ENCODE measurements at places on chromosomes 2 and 18.

- DNase-seq = no peak
These were observed 32.7 kb downstream of the YPEL5 start for GRCh38 chr2:30179536-30179935.

GRCh38 chr2:12642332-12642731 is 74.4 kb upstream of the TRIB2 start:
- no peak for DNase-seq

DNA sequence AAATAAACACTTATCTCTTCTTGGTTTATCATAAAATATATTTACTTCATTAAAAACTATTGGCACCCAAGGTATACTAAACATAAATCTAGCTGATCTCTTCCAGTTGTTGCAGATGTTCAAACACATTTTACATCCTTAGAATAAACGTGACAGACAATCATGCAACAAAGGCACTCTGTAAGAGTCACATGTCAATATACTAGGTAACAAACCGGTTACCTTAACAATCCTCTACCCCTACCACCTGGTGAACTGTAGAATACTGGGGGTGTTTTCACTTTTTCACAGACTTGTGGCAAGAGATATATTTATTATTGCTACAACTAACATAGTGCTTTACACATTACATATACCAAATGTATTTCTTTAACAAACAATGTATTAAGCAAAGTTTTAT is 15.8 kb downstream of the STK17B start:
- DNase-seq = no peak

DNA sequence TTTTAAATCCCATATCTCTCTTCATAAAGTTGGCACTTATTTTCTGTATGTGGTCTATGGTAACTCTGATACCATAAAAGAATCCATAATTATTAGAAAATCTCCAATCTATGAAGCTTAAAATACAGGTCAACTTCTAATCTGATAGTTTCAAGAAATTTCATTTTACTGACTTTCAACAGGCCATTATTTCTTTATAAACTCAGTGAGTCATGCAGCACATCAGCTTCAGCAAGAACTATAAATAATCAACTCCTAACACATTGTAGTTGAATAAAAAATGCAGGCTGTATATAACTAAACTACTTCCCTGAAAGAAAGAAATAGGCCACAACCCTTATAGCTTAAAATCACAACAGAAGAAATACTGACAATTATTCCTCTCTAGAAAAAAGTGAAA is 204.3 kb upstream of the CCDC150 start:
- DNase-seq = no peak

DNA sequence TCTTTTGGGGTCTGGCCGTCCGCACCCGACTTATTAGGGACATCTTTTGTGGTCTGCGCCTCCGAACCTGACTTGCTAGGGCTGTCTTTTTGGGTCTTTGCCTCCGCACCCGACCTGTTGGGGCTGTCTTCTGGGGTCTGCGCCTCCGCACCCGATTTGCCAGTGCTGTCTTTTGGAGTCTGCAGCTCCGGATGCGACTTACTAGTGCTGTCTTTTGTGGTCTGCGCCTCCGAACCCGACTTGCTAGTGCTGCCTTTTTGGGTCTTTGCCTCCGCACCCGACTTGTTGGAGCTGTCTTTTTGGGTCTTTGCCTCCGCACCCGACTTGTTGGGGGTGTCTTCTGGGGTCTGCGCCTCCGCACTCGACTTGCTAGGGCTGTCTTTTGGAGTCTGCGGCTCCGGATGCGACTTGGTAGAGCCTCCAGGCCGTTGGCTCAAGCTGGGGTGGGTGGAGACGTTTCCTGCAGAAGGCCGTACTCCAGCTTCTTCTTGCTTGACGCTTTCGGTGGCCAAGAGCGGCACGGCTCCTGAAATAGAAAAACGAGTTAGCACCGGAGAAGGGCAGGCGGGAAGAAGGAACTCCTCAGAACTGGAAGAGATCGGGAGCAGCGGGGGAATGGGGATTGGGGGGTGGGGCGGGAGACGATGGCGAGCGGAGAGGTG is 498 bp downstream of the TGOLN2 start:
- peak; percentile 54 for DNase-seq

DNA sequence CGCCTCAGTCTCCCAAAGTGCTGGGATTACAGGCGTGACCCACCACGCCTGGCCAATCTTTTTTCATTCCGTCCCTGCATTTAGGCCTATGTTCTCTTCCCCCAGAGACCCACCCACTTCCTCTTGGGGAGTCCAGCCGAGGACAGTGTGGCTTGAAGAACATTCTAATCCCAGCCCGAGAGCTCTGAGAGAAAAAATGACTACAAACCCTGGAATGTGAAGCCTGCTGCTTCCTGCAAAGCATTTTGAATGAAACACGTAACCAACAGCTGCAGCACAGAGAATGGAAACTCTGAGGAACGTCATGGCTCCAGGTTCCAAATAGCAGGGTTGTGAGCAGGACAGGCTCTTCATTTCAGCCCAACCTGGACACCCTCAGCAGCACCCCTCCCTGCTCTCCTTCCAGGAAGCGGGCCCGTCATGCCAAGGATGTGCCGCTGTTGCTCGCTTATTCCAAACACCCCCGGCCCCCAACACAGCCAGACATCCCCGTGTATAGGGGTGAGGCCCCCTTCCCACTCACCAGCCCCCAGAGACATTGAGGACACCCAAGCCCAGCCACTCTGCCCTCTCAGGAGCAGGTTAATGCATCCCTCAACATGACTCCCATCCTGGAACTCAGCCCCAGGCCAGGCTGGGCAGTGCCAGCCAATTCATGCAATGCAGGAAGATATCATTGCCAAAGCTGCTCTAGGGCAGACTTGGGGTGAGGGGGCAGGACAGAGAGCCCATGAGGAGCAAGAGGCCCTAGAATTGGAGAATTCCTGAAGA is 139.8 kb downstream of the ZFP36L2 start:
- no peak for DNase-seq

DNA sequence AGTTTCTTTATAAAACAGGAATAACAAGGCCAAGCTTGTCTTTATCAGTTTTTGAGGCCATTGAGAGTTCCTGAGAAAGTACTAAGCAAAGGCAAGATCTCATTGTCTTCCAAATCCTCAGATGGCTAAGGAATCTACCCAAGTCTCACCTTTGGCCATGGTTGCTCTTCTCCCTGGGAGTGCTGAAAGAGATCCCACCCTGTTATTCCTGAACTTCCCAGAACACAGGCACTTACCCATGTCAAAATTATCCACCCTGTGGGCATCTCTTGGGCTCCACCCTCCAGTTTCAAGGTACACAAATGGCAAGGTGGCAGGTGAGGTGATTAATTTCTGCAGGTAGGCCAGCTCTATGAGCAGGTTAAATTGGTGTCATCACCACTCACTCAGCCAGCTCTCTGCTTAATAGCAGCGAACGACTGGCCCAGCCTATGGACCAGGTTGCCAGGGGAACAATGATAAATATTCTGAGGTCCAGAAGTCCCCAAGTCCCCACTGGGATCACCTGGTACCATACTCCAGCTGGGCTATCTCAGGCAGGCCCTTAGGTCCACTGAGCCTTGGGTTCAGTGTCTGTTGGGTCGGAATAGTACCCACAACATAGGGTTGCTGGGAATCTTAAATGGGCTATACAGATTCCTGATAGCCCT is 2.3 kb upstream of the SPRED2 start:
- DNase-seq = no peak

DNA sequence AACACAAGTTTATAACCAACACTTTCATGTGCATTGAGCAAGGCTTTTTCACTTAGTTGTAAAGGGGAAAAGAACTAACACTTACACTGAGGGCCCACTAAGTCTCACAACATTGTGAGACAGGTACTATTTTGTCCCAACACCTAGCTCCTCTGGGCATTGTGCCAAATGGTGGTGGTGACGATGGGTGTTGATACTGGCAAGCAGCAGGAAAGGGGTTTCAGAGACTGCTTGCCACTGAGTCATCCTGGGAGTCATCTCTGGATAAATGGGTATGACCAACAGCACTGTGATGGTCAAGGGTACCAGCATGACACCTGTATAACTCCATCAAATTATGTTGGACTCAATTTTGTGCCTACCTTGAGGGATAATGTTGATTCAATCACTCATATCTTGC is 138.8 kb upstream of the ITGA6 start:
- no peak for DNase-seq

DNA sequence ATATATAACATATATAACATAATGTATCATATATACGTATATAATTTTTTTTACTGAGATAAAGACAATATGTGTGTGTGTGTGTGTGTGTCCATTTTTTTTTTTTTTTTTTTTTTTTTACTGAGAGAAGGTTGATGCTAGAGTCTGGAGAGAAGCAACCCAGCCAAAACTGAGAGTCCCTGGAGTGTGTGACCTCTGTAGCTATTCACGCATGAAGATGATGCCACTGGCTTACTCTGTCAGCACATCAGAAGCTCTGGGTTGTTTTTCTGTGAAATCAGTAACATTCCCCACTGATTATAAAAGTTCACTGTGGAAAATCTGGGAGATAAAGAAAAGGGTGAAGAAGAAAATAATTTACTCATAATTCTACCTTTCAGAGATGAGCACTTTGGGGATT is 27.2 kb downstream of the CCDC195 start:
- no peak for DNase-seq

GRCh38 chr2:240298803-240299709 is 136.4 kb upstream of the GPC1 start:
- DNase-seq = no peak

GRCh38 chr18:77337604-77338003 is 88.0 kb downstream of the GALR1 start:
- no peak for DNase-seq

- DNase-seq = no peak
These were observed 99.8 kb downstream of the TACR1 start for GRCh38 chr2:75099521-75099922.

DNA sequence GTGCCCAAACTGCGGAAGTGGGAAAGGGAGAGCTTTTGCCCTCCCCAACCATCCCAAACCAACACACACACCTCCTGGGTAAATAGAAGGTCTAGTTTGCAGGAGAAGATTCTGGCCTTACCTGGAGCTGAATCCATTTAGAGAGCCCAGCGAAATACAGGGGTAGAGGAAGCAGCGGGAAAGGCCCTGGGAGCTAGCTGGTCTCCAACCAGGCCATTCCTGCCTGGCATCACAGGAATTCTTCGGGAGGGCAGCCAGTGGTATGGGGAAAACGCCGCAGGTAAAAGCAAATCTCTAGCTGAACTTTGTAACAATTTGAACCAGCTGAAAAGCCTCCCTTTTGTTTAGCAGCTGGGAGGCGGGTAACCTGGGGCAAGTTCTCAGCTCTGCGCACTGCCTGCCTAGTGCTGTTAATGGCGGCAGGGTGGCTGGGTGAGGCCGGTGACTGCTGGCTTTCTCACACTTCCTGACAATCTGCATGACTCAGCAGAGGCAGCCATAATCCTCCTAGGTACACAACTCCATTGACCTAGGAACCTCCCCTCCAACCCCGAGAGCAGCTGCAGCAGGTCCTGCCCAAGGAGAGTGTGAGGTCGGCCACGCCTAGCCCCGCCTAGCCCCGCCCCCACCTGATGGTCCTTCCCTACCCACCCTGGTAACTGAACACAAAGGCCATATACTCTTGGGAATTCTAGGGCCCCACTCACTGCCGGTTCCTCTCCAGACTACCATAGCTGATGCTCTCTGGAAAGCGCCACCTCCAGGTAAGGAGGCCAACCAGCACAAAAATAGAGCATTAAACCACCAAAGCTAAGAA is 483.8 kb upstream of the REG3G start:
- DNase-seq = no peak

- no peak for DNase-seq
These were observed 4.7 kb upstream of the SP3 start for GRCh38 chr2:173969886-173970285.

- DNase-seq = no peak
These were observed 232.4 kb downstream of the MEIS1 start for GRCh38 chr2:66667301-66667700.

DNA sequence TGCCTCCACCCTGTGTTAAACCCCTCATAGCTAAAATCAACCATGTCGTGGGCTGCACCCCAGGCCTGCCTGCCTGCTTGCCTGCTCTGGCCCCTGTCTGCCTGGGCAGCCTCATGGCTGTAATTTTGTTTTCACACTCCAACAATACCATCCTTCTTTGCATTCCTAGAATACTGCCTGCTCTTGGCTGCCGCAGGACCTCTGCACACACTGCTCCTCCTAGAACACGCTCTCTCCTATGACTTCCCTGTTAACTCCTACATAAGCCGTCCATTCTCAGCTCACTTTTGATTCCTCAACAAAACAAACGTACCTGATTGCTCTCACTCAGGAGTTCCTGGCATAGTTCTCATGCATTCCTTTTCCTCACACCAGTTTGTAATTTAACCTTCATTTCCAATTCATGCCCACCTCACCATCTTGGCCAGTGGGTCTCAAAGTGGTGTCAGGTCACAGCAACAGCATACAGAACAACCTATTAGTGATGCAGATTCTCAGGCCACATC is 2.5 kb downstream of the UXS1 start:
- DNase-seq = no peak

DNA sequence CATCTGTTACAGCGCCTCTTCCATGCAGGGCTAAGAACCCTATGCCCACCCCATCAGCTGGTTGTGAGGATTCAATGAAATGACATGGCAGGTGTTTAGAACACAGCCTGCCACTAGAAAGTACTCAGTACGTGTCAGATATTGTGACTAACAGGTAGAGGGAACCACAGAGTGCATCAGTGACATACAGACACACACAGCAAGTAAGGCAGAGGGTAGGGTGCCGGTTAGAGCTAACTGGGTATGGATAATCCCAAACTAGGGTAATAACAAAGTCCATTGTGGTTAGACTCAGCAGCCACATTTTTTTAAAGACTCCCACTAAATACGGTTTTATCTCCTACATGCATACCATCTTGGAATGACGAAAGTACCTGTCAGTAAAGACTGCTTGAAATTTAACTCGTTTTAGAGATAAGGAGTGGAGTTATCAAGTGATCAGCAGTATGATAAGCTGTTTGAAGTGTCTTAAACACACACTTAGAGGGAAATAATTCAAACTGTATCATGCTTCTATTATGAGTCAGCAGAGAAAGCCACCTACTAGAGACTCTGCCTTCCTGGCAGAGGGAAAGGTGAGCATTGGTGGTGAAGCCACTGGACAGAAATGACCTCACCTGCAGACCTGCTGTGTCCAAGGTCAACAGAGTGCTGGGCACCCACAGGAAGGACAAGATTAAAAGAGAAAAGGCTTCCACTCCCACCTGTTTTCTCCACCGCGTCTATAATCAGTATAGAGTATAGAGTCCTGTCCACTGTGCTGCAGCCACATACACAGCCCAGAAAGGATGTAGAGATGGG is 20.6 kb downstream of the MPPE1 start:
- DNase-seq = no peak

- no peak for DNase-seq
These were observed 2.9 kb upstream of the IL1F10 start for GRCh38 chr2:113064898-113065297.

DNA sequence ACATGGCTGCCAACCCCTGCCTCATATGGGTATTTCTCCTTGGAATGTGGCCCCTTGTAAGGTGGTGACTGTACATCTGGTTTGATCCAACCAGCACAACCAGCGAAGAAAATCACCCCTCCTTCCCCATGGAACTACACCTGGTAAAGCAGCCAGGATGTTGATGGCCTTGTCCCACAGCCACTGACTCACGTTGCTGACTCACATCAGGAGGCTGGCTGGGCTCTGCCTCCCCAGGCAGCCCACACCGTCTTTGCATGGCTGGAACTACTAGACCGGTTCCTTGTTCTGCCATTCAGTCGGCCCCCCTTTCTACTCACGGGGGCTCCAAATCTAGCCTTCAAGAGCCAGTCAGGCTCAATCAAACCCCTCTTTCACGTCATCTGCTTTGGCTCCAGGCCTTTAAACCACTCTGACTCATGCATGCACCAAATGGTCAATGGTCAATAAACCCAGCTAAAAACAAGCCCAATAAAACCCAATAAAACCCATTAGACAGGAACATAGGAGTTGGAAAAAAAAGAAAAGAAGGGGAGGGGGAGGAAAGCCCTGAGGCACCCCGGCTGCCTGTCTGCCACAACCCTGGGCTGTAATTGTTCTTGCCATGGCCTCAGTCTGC is 114.8 kb downstream of the PLB1 start:
- no peak for DNase-seq
